ENCODE measurements at places on chromosomes 5 and 9.

- no peak for DNase-seq
Measured at GRCh38 chr9:136667214-136667939, 4.7 kb downstream of the EGFL7 start.

GRCh38 chr9:99259231-99259918 lies 37.3 kb downstream of the SEC61B start:
- no peak for DNase-seq

GRCh38 chr9:132238026-132238972 lies 76.4 kb downstream of the NTNG2 start:
- no peak for DNase-seq

DNA sequence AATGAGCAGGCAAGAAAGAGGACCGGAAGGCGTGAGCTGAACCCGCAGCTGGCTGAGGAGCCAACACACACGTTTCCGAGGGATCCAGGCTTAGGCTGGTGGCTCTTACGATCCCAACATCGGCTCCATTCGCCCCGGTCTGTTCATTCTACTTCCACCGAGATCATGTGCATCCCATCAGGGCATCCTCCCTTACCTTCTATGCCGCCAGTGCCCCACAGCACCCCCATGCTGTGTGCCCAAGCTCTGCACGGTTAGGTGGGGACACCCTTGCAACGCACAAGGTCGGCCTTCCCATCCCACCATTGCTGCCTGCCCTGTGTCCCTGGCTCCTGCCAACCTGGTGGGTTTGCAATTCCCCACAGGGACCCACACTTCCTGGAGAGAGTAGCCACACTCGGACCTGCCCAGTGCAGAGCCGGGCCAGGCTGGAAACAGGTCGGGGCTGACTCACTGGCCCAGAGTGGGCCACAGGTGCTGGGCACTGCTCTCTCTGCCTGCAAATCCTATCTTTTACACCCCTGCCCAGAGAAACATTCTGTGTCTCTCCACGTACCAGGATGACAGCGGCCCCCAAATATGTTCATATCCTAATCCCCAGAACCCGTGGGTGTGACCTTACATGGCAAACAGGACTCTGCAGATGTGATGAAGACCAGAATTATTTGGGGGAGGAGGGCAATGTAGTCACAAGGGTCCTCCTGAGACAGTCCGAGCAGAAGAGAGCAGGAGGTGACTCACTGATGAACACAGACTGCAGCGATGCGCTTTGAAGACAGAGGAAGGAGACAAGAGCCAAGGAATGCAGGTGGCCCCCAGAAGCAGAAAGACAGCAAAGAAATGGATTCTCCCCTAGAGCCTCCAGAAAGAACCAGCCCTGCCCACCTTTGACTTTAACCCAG lies 182.2 kb downstream of the AUH start:
- no peak for DNase-seq

GRCh38 chr9:82209797-82210470 lies 221.4 kb downstream of the SPATA31D1 start:
- no peak for DNase-seq

- no peak for DNase-seq
Measured at GRCh38 chr5:52995095-52995494, 5.9 kb downstream of the ITGA2 start.

DNA sequence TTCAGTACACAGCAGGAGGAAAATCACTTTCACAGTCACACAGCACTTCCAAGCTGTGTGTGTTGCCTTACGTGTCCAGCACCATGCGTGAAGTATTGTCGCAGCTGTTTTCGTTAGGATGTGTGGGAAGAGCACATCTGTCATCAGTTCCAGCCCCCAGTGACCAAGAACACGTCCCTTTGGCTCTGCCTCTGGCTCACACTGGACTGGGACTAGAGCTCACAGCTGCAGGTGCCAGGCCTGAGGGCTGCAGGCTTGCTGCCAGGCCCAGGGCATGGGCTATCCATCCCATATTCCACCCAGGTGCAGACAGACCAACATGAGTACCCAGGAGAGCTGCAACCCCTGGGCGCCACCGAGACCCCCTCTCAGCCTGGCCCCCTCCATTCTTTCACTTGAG lies 60.5 kb upstream of the ANKRD33B start:
- no peak for DNase-seq

- no peak for DNase-seq
Measured at GRCh38 chr5:3311433-3311832, 284.2 kb upstream of the IRX1 start.

DNA sequence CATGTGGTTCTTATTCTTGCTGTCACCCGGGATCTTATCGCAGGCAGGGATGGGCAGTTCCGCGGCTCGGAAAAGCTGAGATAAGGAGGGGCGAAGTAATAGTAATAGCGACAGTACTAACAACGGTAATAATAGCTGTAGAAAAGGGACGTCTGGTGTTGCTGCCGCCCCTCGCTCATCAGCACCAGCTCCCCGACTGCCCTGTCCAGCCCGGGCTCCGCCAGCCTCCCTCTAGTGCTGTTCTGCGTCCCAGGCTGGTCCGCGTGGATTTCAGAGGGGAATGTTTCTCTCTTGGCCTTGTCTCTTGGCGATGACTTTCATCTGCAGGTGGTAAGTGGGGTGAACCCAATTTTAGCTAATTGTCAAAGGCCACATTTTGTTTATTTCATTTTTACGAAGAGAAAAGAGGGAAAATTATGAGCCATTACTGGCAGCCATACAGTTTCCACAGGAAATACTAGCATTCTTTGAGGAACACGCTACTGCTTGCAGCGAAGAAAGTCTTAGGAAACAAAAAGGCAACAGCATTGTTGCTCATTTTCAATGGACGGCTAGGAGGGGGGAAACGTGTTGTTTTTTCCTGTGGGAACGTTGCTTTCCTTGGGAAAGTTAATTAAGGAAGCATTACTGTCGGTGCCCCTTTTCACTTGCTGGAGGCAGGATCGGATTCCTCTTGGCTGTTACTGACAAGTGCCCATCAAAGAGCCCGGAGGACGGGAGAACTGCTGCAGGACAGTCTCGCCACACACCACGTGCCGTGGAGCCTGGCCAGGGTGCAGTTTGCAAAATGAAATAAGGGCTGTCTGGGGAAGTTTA lies 762 bp downstream of the SNCAIP start:
- no peak for DNase-seq

GRCh38 chr5:178250263-178250662 lies 17.7 kb upstream of the PHYKPL start:
- DNase-seq = no peak

GRCh38 chr5:2570586-2570985 lies 180.9 kb downstream of the IRX2 start:
- no peak for DNase-seq

GRCh38 chr9:33227008-33227398 lies 13.0 kb upstream of the SPINK4 start:
- DNase-seq = no peak

DNA sequence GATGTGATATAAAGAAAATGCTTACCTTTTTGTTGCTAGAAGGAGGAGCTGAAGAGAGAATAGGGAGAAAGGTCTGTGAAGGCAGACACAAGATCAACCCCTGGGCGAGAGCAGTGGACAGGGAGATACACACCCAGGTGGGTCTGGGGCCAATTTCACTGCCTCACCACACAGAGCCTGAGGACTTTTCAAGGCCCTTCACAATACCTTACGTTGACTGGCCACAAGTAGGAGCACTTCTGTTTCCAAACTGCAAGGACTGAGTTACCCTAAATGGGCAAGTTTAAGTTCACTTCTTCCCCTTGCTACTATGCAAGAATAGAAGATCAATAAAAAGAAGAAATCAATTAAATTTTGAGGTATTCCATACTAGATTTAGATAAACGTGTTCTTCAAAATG lies 174.5 kb upstream of the SLC12A2 start:
- DNase-seq = no peak

DNA sequence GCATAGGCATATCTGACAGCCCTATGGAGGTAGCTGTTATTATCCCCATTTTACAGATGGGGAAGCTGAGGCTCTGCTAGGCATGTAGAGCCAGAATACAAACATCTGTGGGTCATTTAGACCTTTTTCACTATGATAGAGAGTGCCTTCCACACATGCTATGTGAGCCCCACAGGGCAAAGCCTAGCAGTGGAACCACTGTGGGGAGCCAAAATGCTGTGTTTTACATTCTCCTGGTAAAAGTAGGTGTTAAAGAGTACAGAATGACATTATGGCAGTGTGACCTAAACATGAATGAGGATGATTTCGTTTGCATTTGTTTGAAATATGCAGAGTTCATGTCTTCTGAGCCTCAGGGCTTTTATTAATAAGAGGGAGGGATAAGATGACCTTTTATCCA lies 265.2 kb downstream of the MAST4 start:
- DNase-seq = no peak

GRCh38 chr5:56142614-56143372 lies 90.3 kb downstream of the ANKRD55 start:
- DNase-seq = no peak

DNA sequence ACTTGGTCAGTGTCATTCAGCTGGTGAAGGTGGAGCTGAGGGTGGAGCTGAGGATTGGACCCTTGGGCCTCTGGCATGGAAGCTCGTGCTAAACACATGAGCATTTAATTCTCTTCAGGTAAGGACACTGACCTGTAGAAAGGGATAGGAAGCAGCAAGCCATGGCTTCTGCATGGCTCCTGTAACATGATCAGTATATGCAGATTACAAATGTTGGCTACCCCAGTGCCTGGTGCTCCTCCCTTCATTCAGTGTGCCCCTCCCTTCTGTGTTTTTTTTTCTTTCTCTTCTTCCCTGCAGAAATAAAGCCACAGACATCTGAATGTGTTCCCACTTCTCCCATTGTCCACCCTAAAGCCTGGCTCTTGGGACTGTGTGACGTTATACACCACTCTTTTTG lies 52.9 kb downstream of the ARHGAP26 start:
- no peak for DNase-seq
